ENCODE measurements at places on chromosomes 4 and X.

DNA sequence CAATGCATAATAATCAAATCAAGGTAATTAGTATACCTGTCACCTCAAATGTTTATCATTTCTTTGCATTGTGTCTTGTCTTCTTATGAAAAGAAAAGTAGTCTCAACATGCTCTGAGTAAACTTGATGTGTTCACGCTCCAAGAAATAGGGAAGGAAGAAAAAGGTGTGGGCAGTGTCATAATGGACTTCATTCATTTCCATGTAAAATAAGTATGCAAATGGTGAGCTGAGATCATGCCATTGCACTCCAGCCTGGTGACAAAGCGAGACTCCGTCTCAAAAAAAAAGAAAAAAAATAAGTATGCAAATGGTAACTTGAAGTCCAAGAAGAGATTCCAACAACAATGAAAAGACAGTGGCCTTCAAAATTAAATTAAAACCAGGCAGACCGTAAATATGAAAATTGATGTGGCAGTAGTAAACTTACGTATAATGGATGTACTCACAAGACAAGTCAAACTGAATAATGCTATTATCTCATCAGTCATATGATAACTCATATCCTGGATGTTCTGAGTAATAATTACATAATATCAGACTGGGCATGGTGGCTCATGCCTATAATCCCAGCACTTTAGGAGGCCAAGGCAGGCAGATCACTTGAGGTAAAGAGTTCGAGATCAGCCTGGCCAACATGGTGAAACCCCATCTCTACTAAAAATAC, 6.0 kb upstream of the CWH43 start:
- H3K4me1 ChIP-seq = no peaks in the 10 kb centered on the region
- no peak overlapping the region for H3K4me3 ChIP-seq
- H3K27ac ChIP-seq = no peak overlapping the region

GRCh38 chr4:113131621-113132020, 82.2 kb downstream of the ANK2 start:
- peak overlapping the region; percentile 11 for H3K4me3 ChIP-seq
- no peaks in the 10 kb centered on the region for H3K27me3 ChIP-seq
- H3K36me3 ChIP-seq = peaks cover 9% of the 10 kb centered on the region
- no peak overlapping the region for H3K27ac ChIP-seq
- DNase-seq = no peak

- H3K27me3 ChIP-seq = no peaks in the 10 kb centered on the region
- H3K4me1 ChIP-seq = no peaks in the 10 kb centered on the region
- no peaks in the 10 kb centered on the region for H3K36me3 ChIP-seq
- DNase-seq = no peak
- no peak overlapping the region for H3K4me3 ChIP-seq
- H3K27ac ChIP-seq = no peak overlapping the region
Measured at GRCh38 chrX:95884186-95884585, 800.5 kb upstream of the DIAPH2 start.

- no peak overlapping the region for H3K27ac ChIP-seq
- H3K4me1 ChIP-seq = peaks cover 14% of the 10 kb centered on the region
- no peaks in the 10 kb centered on the region for H3K27me3 ChIP-seq
- no peak for DNase-seq
Measured at GRCh38 chrX:124010566-124010965, 49.1 kb downstream of the STAG2 start.

DNA sequence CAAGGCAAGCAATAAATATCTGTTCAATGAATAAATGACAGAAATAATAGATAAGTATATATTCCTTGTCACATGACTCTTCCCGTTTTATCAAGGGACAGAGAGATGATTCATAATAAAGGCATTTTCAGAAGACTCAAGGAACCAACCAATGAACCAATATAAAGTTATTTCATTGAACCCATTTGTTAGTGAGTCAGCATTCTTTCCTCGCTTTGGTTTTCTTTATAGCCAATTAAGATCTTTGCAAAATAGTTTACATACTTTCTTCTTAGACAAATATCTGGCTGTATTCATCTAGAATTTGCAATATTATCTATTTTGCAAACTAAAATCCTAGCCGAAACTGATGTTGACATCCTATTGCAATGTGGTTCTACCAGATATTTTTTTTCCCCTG, 269.4 kb downstream of the IL15 start:
- no peak overlapping the region for H3K27ac ChIP-seq
- peaks cover 3% of the 10 kb centered on the region for H3K4me1 ChIP-seq
- H3K27me3 ChIP-seq = no peaks in the 10 kb centered on the region
- H3K36me3 ChIP-seq = no peaks in the 10 kb centered on the region
- DNase-seq = no peak

- H3K4me3 ChIP-seq = no peak overlapping the region
- H3K4me1 ChIP-seq = no peaks in the 10 kb centered on the region
- no peak for DNase-seq
- no peaks in the 10 kb centered on the region for H3K27me3 ChIP-seq
- H3K36me3 ChIP-seq = no peaks in the 10 kb centered on the region
Measured at GRCh38 chrX:155747520-155747919, 133.6 kb upstream of the VAMP7 start.

GRCh38 chr4:114879916-114880669, 233.3 kb downstream of the NDST4 start:
- DNase-seq = no peak
- no peak overlapping the region for H3K27ac ChIP-seq
- H3K4me3 ChIP-seq = no peak overlapping the region
- no peaks in the 10 kb centered on the region for H3K36me3 ChIP-seq
- no peaks in the 10 kb centered on the region for H3K27me3 ChIP-seq
